Activated CD8-positive, alpha-beta T cell treated with anti-CD3 and anti-CD28 coated beads, Interleukin-2, amount 10 ng/mL, durations not matched to agents 7 days and 5 days (primary cell): ENCODE measurements at places on chromosomes 7 and 10. TPM values are rescaled to one million over a fixed set of nuclear protein-coding genes. Genes with fewer than 3 reads are reported as not detected.

DNA sequence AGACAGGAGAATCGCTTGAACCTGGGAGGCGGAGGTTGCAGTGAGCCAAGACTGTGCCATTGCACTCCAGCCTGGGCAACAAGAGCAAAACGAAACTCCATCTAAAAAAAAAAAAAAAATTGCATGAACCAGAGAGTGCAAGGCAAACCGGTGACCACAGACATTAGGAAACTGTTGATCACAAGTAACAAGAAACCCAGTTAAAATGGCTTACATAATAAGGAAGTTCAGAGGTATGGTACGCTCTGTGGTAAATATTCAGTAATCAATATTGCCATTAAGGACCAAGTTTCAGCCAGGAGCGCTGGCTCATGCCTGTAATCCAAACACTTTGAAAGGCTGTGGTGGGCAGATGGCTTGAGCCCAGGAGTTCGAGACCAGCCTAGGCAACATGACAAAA, 9.2 kb upstream of the NT5C2 start:
- no peaks in the 10 kb centered on the region for H3K36me3 ChIP-seq
- H3K4me3 ChIP-seq: no peak overlapping the region

DNA sequence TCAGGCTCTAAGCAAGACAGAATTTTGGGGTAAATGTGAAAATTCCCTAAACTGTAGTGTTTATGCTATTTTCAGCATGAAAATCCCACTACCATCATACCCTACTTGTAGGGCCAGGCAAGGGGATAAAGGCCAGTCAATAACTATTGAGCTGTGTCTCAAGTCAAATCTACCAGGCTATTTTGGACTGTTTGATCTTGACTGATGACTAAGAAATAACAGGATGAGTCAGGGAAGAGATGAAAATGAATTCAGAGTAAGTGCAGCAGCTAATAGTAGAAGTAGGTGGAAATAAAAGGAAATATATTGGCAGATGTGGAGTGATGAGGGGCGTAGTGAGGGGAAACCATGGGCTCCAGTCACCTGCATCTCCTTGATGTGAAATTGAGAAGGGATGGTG, 225.8 kb upstream of the PHYHIPL start:
- H3K36me3 ChIP-seq: no peaks in the 10 kb centered on the region
- no peaks in the 10 kb centered on the region for H3K27me3 ChIP-seq
- no peaks in the 10 kb centered on the region for H3K4me1 ChIP-seq
- H3K4me3 ChIP-seq: no peak overlapping the region

MKX gene
- not detected for total RNA-seq

DNA sequence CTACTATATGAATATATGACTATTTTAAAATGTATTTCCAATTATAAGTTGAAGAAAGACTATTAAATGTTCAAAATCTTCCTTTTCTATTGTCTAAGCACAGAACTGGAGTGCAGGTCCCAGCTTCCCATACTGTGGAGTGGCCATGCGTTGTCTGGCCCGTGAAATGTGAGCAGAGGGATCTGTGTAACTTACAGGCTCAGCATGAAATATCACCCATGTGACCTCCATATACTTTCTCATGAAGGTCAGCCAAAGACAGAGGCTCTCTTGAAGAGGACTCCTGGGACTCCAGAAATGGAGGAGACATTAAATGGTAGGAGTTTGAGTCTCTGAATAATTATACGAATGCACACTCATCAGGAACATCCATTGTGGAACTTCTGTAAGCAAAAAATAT, 92.4 kb upstream of the CAV2 start:
- H3K4me3 ChIP-seq: no peak overlapping the region
- no peak overlapping the region for H3K27ac ChIP-seq
- peaks cover 5% of the 10 kb centered on the region for H3K27me3 ChIP-seq
- no peaks in the 10 kb centered on the region for H3K4me1 ChIP-seq

GRCh38 chr7:101838837-101839483, 21.5 kb downstream of the CUX1 start:
- H3K4me3 ChIP-seq: no peak overlapping the region
- no peaks in the 10 kb centered on the region for H3K27me3 ChIP-seq
- no peak for DNase-seq

ZNF853 gene
- 1.0 TPM for total RNA-seq

OR6V1 gene
- total RNA-seq: not detected

DNA sequence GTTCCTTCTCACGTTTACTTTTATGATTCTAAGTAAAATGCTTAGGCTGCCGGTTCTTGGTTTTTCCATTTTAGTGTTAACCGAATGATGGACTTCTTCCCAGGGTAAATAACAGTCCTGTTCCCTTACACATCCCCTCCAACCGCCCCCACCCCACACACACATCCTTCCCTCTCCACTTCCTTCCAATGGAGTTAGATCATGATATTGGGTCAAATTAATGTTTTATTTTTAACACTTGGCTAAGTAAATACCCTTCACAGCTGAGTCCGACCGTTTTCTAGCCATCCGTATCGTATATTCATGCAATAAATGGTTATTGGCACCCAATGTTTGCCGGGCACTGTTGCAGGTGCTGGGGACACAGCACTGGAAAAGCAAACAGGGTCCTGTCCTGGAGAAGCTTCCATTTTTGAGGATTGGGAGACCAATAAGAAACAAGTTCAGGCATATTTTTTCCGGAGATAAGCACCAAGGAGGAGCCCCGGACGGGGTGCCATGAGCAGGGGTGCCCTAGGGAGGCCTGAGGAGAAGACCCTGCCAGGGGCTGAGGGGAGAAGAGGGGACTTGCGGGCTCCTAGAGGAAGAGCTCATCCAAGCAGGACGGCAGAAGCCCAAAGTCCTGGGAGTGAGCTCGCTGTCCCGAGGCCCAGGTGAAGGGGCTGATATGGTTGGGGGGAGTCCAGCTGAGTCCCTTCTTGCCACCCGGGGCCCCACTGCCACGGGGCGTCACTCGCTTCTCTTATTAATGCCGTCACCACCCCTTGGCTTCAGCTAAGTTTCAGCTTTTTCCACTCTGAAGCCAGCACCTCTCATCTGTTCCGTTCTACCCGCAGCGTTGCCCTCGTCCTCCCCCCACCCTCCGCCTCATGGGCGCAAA, 126.0 kb upstream of the RET start:
- H3K4me3 ChIP-seq: no peak overlapping the region
- no peak overlapping the region for H3K27ac ChIP-seq
- H3K4me1 ChIP-seq: no peaks in the 10 kb centered on the region

GRCh38 chr10:101094121-101094879, 32.5 kb downstream of the KAZALD1 start:
- no peak overlapping the region for H3K27ac ChIP-seq
- no peak overlapping the region for H3K4me3 ChIP-seq
- no peaks in the 10 kb centered on the region for H3K36me3 ChIP-seq
- no peaks in the 10 kb centered on the region for H3K4me1 ChIP-seq
- no peak for DNase-seq

- H3K4me1 ChIP-seq: no peaks in the 10 kb centered on the region
- no peaks in the 10 kb centered on the region for H3K36me3 ChIP-seq
- no peak overlapping the region for H3K4me3 ChIP-seq
- H3K27me3 ChIP-seq: no peaks in the 10 kb centered on the region
These were observed 243.0 kb upstream of the GLI3 start for GRCh38 chr7:42479816-42480633.

IL6 gene
- total RNA-seq: not detected

GRCh38 chr7:17298840-17299482, 509 bp downstream of the AHR start:
- peaks cover 26% of the 10 kb centered on the region for H3K4me1 ChIP-seq
- H3K4me3 ChIP-seq: peak overlapping the region; percentile 94
- H3K27me3 ChIP-seq: no peaks in the 10 kb centered on the region
- H3K27ac ChIP-seq: peak overlapping the region; percentile 96
- H3K36me3 ChIP-seq: peaks cover 19% of the 10 kb centered on the region
- peak; percentile 68 for DNase-seq

DNA sequence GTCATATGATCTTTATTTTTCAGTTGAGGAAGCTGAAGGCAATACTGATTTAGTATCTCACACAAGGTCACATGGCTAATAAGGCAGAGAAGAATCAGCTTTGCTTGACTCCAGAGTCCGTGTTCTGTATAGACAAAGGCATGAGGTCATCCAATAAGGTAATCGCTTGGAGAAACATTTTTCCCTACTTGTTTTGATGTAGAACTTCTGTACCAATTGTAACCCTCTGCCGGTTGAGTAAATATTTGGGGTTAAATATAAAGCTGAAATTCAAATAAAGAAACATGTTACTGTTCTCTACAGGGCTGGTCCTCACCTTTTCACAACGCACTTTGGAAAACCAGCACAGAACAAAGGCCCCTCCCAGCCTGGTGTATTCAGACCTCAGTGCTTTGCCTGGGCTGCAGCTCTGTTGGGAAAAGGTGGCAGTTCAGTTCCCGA, 83.0 kb upstream of the INSYN2A start:
- no peaks in the 10 kb centered on the region for H3K4me1 ChIP-seq
- H3K27ac ChIP-seq: no peak overlapping the region
- H3K4me3 ChIP-seq: no peak overlapping the region
- no peaks in the 10 kb centered on the region for H3K36me3 ChIP-seq
- peaks cover 15% of the 10 kb centered on the region for H3K27me3 ChIP-seq

PTPRN2 gene
- total RNA-seq: 7.2 TPM

GRB10 gene
- total RNA-seq: 6.6 TPM

GSAP gene
- 3.9 TPM for total RNA-seq

- no peaks in the 10 kb centered on the region for H3K4me1 ChIP-seq
- no peak overlapping the region for H3K4me3 ChIP-seq
- DNase-seq: no peak
- no peak overlapping the region for H3K27ac ChIP-seq
These were observed 417.1 kb downstream of the DNAJB6 start for GRCh38 chr7:157753713-157754415.

GRCh38 chr10:34195364-34196057, 619.6 kb downstream of the PARD3 start:
- no peak overlapping the region for H3K4me3 ChIP-seq
- no peaks in the 10 kb centered on the region for H3K27me3 ChIP-seq
- no peak for DNase-seq
- no peaks in the 10 kb centered on the region for H3K4me1 ChIP-seq

DNA sequence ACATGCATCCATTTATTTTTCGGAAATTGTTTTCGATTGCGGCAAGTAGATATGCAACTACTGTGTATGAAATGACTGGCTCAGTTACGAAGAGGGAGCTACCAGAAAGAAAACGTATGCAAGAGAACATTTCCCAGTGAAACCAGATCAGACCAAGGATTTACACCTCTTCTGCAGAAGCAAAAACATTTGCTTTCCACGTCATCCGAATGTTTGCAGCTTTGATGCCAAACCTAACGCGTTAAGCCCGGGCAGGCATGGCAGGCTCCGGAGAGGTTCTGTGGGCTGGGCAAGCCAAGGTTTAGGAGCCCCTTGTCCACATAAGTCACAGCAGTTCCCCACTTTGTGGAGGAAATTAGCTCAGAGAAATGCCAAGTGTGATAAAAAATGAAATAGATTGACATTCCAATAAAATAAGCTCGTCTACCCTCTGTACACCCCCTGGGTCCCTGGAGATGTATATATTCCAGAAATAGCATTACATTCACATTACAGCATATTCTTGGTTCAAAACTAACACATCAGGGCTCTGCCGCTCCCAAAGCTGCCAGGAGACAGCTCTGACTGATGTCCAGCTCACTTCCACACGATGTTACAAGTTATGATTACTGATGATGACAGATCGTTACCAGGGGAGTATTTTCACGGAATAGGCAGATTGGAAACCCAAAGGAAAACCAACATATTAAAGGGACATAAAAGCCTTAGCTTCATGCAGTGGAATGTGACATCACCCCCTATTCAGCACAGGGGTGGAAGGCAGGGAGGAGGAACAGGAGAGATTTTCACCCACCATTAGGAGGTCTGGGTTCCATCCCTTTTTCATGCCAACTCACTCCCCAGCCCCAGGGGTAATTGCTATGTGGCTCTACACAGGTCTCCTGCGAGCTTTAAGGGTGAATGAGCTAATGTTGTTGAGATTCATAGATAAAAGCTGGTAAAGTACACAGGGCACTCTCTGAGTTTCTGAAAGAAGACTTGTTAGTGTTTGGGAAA, 81.5 kb downstream of the LYZL1 start:
- no peaks in the 10 kb centered on the region for H3K36me3 ChIP-seq
- H3K27ac ChIP-seq: no peak overlapping the region
- H3K4me3 ChIP-seq: no peak overlapping the region

- H3K4me1 ChIP-seq: no peaks in the 10 kb centered on the region
- H3K27ac ChIP-seq: no peak overlapping the region
- no peak overlapping the region for H3K4me3 ChIP-seq
- DNase-seq: no peak
- H3K27me3 ChIP-seq: peaks cover 4% of the 10 kb centered on the region
These were observed 13.1 kb upstream of the UBE3C start for GRCh38 chr7:157125376-157126223.
